ENCODE measurements at places on chromosomes 7 and 10. TPM values are rescaled to one million over a fixed set of nuclear protein-coding genes. Genes with fewer than 3 reads are reported as not detected.

- no peak for DNase-seq
Observed at GRCh38 chr7:17207220-17207619, 91.2 kb upstream of the AHR start.

DNA sequence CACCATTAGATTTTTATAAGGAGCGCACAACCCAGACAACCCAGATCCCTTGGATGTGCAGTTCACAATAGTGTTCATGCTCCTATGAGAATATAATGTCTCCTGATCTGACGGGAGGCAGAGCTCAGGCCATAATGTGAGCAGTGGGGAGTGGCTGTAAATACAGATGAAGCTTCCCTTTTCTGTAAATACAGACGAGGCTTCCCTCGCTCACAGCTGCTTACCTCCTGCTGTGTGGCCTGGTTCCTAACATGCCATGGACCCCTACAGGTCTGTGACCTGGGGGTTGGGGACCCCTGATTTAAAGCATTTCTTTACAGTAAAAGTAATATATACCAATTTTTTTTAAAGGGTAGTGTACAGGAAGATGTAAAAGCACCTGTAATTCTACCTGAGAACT, 33.2 kb downstream of the HELLS start:
- DNase-seq: no peak

DNA sequence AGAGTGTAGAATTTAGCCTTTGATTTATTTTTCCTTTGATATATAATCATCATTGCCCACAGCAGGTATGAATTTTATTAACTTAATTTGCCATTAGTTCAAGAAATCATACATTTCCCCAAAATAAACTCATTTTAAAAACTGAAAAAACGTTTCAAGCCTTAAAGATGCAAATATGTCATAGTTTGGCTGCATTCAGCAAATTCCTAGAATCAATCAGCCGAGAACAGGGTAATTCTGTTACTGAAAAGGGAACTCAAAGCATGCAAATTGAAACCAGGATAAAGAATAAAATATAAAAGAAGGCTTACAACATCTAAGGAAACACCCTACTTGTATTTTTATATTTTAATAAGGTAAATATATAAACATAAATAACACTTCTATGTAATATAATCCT, 233.8 kb upstream of the PRKCQ start:
- no peak for DNase-seq

- no peak for DNase-seq
Observed at GRCh38 chr10:33005322-33006301, 47.6 kb upstream of the ITGB1 start.

Gene OR2A25
- total RNA-seq: not detected

DNA sequence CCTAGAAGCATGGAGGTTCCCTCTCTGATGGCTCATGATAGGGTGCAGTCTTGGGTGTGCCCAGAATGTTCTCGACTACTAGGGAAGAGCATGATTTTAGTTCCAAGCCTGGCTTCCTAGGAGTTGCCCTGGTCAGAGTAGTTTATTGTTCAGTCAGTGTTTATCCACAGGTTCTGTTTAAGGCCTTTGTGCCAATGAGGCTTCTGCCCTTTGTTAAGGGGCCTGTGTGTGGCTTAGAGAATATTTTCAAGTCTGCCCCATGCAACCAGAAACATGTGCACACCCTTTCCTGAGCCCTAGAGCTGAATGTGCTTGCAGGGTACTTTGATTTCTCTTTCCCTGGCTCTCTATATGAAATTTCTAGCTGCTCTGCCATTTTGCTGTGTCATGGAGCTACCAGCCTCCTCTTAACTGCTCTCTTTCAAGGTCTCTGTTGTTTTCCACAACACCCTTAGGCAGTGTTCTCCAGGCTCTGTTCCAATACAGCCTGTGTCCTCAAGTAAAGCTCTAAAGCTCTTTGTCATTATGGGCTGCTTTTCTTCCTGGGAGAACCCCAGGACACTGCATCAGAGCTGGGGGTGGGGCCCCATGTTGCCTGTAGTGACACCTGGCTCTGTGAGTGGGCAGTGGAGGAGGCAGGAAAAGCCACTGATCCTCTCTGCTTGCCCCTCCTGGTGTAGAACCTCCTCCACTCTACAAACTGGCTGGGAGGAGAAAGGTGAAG, 34.1 kb upstream of the TSPAN33 start:
- no peak for DNase-seq

DNA sequence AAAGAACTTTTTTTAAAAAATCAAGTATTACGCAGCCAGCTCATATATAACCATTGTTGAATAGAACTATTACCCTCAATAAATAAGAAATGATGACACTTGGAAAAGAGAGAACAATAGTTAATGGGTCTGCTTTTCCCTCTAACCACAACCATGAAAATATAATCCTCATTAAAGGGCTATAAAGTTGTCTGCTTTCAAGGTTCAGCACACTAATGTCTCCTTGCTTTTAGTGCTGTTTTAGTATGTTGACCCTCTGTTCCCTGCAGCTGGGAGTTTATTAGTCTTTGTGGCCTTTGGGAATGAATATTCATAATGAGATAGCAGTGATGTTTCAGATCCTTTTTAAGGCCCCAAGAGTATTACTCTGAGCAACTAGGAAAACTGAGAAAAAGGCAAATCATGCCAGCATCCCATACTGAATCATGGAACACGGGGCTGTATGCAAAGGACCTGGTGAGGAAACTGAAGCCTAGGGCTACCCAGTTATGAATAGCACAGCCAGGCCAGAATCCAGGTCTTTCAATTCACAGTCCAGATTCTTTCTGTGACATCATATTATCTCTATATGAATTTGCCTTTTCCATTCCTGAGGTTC, 332.0 kb upstream of the LRGUK start:
- no peak for DNase-seq

DNA sequence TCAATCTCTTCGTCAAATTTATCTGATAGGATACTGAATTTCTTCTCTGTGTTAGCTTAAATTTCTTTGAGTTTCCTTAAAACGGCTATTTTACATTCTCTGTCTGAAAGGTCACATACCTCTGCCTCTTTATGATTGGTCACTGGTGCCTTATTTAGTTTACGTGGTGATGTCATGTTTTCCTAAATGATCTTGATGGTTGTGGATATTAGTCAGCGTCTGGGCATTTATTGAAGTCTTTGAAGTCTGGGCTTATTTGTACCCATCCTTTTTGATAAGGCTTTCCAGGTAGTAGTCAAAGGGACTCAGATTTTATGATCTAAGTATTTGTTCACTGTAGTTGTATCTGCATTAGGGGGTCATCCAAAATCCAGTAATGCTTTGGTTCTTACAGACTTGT, 1407.5 kb upstream of the LRRTM3 start:
- no peak for DNase-seq

Gene TWIST1
- 5.6 TPM for total RNA-seq

GRCh38 chr7:106400923-106401322, 116.1 kb upstream of the NAMPT start:
- DNase-seq: no peak

DNA sequence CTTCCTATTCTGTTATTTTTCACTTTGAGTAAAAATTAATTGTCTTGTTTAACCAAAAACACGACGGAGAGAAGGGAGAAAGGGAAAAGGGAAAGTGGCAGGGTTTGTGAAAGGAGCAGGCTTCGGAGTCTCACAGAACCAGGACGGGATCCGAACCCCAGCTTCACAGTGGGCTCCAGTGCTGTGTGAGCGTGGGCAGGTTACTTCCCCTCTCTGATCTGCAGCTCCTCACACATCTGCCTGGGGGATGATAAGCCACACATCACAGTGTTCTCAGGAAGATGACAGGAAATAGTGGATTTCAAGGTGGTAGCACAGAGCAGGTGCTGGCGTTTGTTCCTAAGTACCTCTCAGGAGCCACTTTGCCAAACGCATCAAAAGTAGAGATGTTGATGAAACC, 94.2 kb upstream of the GPR26 start:
- DNase-seq: no peak

DNA sequence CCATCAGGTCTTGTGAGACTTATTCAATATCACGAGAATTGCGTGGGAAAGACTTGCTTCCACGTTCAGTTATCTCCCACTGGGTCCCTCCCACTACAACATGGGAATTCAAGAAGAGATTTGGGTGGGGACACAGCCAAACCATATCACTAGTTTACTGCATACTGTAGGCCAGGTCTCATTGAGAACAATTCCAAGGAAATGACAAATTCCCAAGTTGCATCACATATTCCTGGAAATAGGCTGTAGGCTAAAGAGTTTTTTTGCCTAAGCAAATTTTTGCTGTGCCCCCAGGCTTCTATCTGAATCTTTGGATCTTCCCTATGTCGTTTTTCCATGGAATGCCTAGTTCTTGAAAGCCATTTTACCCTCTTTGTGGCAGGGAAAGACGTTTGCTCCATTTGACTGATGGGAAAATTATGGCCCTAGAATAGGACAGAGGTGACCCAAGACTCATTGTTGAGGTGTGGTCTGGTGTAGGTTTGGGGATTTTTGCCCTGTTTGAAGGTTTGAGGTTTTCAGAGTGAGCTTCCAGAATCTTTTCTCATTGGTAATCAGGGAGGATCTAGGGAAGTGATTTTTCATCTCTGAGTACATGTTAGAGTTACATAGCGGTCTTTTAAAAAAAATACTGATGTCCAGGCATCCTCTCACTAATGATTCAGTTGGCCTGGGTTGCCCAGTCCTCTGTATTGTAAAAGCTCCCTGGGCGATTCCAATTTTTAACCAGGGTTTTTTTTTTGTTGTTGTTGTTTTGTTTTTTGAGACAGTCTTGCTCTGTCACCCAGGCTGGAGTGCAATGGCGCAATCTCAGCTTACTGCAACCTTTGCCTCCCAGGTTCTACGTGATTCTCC, 44.4 kb downstream of the TACR2 start:
- DNase-seq: no peak

DNA sequence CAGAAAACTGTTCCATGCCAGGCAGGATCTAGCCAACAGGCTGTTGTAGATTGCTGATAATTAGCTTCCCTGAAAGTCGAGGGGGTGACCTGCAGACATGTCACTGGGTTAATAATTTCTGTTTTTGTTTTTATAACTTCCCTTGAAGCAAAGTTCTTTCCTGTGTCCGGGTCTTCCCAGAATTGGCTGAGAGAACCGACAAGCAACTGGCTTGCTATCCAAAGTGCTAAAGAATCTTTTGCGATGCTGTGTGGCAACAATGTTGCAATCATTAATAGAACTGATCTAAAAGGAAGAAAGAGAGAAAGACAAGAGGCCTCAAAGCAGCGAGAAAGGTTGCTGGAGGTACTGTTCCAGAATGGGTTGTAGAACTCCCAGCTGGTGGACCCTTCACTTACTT, 132.1 kb upstream of the DPP6 start:
- no peak for DNase-seq

Gene ZNF488
- not detected for total RNA-seq

Gene HABP2
- not detected for total RNA-seq

DNA sequence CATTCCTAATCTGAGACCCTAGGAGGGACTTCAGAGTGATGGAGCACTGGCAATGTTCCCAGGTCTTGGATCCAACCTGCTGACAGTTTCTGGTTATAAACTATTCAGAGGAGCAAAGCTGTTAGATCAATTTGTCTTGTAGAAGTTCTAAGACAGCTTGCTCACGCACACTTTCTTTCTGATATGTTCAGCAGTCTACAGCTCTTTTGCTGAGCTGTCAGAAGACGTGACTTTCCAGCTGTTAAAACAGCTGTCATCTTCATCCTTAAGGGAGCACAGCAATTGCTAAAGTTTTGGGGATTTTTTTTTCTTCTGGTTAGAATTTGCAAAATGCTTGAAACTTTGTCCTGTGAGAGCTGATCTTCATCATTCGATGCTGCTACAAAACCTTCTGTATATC, 823.1 kb downstream of the SORCS1 start:
- no peak for DNase-seq

Gene PTPRZ1
- total RNA-seq: not detected

DNA sequence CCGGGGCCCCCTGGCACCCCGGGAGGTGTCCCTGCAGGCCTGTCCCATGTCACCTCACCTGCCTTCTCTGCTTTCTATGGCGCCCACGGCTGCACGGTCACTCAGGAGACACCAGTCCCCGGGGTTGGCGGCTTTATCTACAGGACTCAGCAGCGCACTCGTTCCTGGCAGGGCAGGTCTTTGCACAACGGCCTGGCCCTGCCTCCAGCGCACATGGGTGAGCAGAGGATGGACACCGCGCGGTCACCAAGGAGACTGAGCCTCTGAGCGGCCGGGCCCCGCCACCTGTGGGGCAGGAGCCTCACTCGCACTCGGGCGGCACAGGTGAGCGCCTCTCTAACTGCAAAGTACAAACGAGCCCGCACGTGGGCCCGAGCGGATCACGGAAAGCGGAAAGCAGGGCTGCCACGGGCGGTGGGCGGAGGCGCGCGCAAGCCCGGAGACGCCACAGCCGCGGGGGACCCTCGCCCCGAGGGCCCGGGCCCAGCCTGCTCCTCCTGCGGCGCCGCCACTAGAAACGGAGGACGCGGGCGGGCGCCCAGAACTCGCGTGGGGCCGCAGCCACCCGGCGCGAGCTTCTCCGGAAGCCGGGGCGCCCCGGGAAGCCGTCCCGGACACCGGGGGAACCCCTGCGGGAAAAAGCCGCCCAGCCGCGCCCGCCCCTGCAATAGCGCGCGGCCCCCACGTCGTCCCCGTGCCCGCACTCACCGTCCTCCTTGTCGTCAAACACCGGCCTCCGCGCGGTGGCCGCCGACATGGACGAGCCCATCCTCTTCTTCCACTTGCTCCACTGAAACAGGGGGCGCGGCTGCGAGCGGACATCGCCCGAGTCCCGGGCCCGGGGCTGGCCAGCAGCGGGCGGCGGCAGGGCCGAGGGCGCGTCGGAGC, 642 bp downstream of the STK32C start:
- peak; percentile 17 for DNase-seq

GRCh38 chr10:71790749-71791440, 17.6 kb upstream of the VSIR start:
- DNase-seq: no peak

GRCh38 chr7:70680743-70681468, 451.0 kb upstream of the GALNT17 start:
- DNase-seq: no peak

- DNase-seq: no peak
Observed at GRCh38 chr7:27316311-27316710, 73.7 kb downstream of the EVX1 start.
